ENCODE measurements at places on chromosomes 11 and 22.

- DNase-seq: no peak
These were observed 2.7 kb downstream of the LRRC32 start for GRCh38 chr11:76667856-76668255.

GRCh38 chr22:27323661-27324060 lies 477.9 kb downstream of the MN1 start:
- no peak for DNase-seq

- no peak for DNase-seq
These were observed 1.8 kb upstream of the PKNOX2 start for GRCh38 chr11:125162743-125163142.

DNA sequence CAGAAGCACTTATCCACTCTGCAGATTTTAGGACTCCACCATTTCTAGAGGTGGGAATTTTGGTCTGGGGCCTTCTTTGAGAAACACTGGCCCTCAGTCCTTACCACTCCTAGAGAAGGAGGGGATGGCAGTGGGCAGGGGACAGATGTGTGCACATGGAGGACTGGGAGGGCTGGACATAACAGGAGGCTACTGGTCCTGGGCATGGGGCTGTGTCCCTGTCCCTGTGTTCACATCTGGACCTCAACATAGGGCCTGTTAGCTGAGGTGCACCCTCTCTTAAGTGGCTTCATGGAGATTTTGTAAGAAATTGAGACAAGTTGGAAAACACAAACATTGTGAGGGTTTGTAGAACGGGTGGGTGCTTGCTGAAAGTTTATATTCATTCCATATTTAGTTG lies 103.4 kb downstream of the ATXN10 start:
- no peak for DNase-seq

DNA sequence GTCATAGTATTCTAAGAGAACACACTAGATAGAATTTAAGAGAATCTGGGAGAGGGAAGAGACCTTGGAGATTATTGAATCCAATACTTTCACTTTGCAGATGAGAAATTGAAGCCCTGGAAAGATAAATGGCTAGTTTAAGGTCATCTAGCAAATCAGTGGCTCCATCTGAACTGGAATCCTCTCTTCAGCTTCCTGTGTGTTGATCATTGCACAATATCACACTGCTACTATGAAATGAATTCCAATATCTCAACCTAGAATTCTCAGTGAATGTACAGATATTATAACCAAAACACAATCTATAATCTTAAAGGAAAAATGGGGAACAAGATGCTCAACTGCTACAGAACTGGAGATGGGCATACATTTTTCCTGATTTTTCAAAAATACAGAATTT lies 44.1 kb downstream of the DCUN1D5 start:
- no peak for DNase-seq

DNA sequence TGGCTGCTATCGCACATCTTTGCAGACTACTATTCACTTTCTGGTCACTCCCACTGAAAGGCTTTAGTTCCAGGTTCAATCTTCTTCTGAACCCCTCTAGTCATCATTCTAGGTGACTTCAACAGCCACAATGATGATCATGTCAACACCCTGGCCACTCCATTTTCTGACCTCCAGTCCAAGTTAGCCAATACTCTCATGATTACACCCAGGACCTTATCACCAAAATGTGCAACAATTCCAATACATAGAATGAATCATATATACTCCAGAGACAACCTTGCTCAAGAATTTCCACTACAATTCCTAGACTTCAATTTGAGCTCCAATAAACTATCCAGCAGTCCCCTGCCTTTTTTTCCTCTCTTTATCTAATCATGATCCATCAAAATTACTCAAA lies 70.7 kb downstream of the PAK1 start:
- DNase-seq: no peak

DNA sequence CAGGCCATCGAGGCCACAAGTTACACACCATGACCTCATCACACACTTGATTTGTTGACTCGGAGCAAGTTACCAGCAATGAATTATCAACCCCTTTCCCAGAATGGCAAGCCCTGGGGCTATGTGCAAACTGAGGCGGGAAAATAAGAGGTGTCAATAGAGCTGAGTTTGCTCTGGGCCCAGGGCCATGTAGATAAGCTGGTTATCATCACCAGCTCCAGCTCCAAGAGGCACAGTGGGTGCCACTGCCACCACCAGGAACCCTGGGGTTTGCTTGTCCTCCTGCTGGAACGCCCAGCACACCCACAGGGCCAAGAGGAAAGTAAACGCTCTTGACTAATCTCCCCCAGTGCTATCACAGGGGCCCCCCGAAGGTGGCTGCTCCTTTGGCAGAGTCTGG lies 13.0 kb upstream of the VPS37C start:
- peak; percentile 51 for DNase-seq

DNA sequence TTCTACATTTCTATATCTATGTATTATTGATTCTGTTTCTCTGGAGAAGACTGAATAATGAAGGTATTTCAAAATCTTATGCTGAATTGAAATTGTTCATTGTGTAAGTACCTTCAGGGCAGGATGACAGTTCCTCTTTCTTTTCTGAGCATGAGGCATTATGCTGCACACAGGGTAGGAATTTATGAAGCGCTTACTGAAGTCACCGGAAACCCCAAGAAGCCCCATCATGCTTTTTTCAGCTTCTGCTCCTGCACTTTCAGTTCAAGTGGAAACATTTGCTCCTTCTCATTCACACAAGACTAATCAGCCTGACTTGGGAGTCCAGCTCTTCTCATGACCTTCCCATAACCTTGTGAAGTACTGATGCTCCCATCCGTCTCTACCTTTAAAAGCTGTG lies 314.7 kb upstream of the SORL1-AS1 start:
- no peak for DNase-seq

GRCh38 chr11:127919206-127920000 lies 668.0 kb downstream of the ETS1 start:
- no peak for DNase-seq

All from NCI-H1417 (cell line).